ENCODE measurements at places on chromosomes 3 and 15. TPM values are rescaled to one million over a fixed set of nuclear protein-coding genes. Genes with fewer than 3 reads are reported as not detected.

Gene TLR9
- total RNA-seq: not detected

Gene GRAMD1C
- 10.7 TPM for total RNA-seq

Gene DLG1
- total RNA-seq: 108 TPM

Gene SHISA5
- total RNA-seq: 54.8 TPM

Gene LMAN1L
- total RNA-seq: not detected

Gene DAZL
- total RNA-seq: 3.2 TPM

Gene SLC35A5
- 59.7 TPM for total RNA-seq

Gene GABRA5
- total RNA-seq: 4.4 TPM

Gene CHL1
- 0.49 TPM for total RNA-seq

Gene NRG4
- total RNA-seq: 0.06 TPM

Gene RARB
- 1.4 TPM for total RNA-seq

Gene UPK1B
- not detected for total RNA-seq

Gene ATP2B2
- not detected for total RNA-seq

Gene C3orf52
- total RNA-seq: 2.4 TPM

Gene EXD1
- 0.41 TPM for total RNA-seq

Gene ADAMTS7
- 19.2 TPM for total RNA-seq

Gene ZNF660
- total RNA-seq: 14.7 TPM

Gene PLA2G4E
- total RNA-seq: not detected

Gene RPS17
- 4,695 TPM for total RNA-seq

Gene KCNMB3
- 4.4 TPM for total RNA-seq

Gene ADIPOQ
- not detected for total RNA-seq

All from neural progenitor cell (in vitro differentiated cells).